H9 (cell line): ENCODE measurements at places on chromosomes 6 and 20. TPM values are rescaled to one million over a fixed set of nuclear protein-coding genes. Genes with fewer than 3 reads are reported as not detected.

PNLDC1 gene
- not detected in 2 replicates for total RNA-seq

RHAG gene
- not detected in 2 replicates for total RNA-seq

BMP5 gene
- total RNA-seq: not detected in 2 replicates

PXDC1 gene
- total RNA-seq: 3.0 and 3.1 TPM in 2 replicates

ARMH2 gene
- total RNA-seq: not detected in 2 replicates

DNA sequence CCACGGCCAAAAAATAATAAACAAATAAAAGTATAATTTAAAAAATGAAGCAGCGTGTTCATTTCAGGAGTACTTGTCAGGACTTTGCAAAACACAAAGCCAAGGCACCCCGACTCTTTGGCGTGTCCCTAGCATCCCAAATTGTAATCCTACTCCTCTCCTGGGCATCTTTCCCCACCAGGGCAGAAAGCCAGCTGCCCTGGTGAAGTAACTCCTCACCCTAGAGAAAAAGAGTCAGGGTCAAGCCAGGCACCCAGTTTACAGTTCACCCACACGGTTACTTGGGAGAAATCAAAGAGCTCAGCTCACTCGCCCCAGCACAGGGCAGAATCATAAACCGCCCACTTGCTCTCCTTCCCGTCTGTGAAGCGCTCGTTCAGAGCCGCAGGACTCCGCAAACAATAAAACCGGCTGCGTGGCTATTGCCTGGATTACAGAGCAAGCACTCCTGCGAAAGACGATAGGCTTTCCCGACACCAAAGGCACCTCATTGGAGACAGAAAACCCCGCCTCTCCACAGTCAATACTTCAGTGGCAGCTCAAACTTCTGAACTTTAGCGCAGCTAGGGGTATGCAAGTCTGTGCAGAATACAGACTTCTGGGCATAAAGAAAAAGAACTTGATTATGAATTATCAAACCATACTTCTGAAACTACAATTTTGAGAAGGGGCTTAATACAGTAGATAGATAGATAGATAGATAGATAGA, 73.0 kb upstream of the NHSL1 start:
- peaks cover 12% of the 10 kb centered on the region; the same call in 1 of the 2 replicates for H3K4me1 ChIP-seq
- no peak overlapping the region for H3K4me3 ChIP-seq
- H3K27ac ChIP-seq: no peak overlapping the region
- no peaks in the 10 kb centered on the region for H3K36me3 ChIP-seq

DNA sequence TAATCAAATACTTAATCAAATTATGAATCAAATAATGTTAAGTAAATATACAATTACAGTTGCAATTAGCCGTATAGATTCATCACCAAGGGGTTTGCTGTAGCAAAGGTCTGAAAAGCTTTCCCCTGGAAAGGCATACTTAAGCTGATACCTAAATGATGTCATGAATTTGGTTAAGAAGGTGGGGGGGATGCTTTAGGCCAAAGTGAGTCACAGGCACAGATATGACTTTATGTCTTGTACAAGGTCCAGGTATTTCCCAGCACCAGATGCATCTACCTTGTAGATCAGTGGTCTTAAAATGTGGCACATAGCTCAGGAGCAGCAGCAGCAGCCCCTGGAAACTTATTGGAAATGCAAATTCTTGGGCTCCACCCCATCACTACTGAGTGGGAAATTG, 557.3 kb upstream of the CDH4 start:
- H3K4me1 ChIP-seq: peaks cover 9% of the 10 kb centered on the region
- no peaks in the 10 kb centered on the region for H3K27me3 ChIP-seq
- no peak overlapping the region for H3K4me3 ChIP-seq
- DNase-seq: no peak
- no peak overlapping the region for H3K27ac ChIP-seq

DNA sequence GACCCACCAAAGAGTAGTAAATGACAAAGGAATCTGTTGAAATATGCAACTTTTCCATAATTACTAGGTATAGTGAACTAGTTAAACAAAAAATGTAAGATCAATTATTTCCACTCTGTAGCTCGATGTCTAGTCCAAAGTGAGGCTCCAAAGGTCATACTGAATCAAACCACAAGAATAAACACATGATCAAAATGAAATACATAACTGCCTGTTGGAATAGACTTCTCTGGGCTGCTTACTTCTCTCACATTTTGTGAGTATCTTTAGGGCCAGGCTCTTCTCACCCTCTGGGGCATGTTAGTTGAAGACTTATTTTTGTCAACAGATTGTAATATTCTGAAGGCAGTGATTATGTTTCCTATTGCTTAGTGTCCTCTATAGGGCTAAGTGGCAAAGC, 103.7 kb upstream of the TMEM170B start:
- no peak overlapping the region for H3K27ac ChIP-seq
- no peaks in the 10 kb centered on the region for H3K27me3 ChIP-seq
- peaks cover 3% of the 10 kb centered on the region; the same call in 1 of the 2 replicates for H3K4me1 ChIP-seq
- DNase-seq: no peak

GRCh38 chr6:53424300-53424699, 75.5 kb upstream of the ELOVL5 start:
- H3K36me3 ChIP-seq: no peaks in the 10 kb centered on the region
- H3K4me1 ChIP-seq: no peaks in the 10 kb centered on the region
- no peak overlapping the region for H3K4me3 ChIP-seq
- no peak overlapping the region for H3K27ac ChIP-seq
- no peak for DNase-seq

DNA sequence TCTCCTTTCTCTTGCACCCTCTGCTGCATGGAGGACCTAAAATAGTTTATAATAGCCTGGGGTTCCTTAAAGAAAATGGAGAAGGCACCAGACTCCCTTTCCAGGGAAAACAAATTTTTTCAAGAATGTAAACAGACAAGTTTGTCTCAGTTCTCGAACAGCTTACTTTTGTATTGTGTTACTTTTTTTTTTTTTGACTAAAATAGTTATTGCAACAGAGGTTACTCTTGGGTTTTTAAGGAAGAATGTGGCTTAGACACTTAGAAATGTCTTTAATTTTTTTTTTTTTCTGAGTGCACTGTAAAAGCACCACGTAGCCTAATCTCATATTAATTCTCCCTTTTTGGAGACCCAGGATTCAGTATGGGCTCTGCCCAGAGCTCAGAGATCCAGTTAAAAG, 148.7 kb upstream of the CARMIL1 start:
- no peak overlapping the region for H3K27ac ChIP-seq
- H3K4me1 ChIP-seq: no peaks in the 10 kb centered on the region
- DNase-seq: no peak
- H3K27me3 ChIP-seq: no peaks in the 10 kb centered on the region
- no peak overlapping the region for H3K4me3 ChIP-seq

DNA sequence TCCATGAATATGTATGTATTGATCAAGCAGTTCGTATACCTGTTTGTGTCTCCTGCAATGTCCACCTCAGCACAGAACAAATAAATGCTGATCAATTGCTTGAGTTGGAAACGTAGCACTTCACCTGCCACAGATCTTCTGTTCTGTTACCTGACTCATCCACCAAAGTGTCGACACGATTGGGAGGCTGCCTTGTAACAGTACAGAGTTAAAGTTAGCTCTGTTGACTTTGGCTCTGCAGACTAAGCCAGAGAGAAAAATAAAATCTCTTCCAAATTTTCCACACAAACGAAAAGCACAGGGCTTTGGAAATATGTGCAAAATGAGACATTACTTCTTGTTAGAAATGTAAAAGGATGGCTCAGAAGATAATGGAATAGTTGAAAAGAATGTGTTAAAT, 245.4 kb downstream of the NRN1 start:
- H3K27me3 ChIP-seq: no peaks in the 10 kb centered on the region
- H3K36me3 ChIP-seq: peaks cover 1% of the 10 kb centered on the region; the same call in 1 of the 3 replicates
- H3K4me3 ChIP-seq: no peak overlapping the region
- H3K27ac ChIP-seq: no peak overlapping the region
- no peak for DNase-seq
- H3K4me1 ChIP-seq: no peaks in the 10 kb centered on the region

GRCh38 chr20:54138427-54138826, 35.4 kb downstream of the CYP24A1 start:
- H3K27ac ChIP-seq: no peak overlapping the region
- no peaks in the 10 kb centered on the region for H3K4me1 ChIP-seq
- DNase-seq: no peak
- no peak overlapping the region for H3K4me3 ChIP-seq

DNA sequence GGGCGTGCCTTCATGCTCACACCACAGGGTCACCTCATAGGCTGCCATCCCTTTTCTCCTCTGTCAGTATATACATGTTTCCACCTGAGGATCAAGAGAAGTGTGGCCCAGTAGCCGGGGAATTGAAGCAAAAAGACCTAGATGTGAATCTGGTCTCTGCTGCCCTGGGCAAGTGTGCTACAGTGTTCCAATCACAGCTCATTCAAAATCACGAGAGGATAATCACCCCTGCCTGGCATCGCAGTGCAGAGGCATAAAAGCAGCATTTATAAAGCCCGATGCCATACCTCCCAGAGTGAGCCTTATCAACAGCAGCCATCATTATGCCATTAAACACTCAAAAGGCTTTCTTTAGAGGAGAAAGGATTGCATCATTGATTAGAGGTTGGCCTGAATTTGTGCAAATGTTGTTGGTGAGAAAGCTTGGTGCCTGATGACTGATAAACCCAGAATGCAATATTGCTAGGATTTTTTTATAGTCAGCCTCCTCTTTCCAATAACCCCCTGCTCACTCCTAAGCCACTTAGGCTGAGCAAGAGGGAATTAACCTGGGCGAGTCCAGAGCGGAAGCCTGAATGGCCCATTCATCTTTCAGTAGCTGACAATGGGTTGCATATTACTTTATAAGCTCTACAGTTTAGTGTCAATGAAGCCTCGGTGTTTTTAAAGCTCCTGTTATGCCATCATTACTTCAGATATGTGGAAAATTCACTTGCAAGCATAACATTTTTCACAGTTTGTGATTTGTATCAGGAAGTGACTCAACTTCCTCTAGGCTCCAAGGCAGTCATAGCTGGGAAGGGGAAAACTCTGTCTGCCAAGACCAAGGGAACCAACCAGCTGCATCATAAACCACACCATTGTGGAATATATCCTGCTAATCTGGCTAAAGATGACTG, 92.5 kb upstream of the NXT1 start:
- H3K4me1 ChIP-seq: no peaks in the 10 kb centered on the region; the same call in 1 of the 2 replicates
- no peak overlapping the region for H3K27ac ChIP-seq
- no peaks in the 10 kb centered on the region for H3K36me3 ChIP-seq
- DNase-seq: no peak
- H3K4me3 ChIP-seq: no peak overlapping the region

DNA sequence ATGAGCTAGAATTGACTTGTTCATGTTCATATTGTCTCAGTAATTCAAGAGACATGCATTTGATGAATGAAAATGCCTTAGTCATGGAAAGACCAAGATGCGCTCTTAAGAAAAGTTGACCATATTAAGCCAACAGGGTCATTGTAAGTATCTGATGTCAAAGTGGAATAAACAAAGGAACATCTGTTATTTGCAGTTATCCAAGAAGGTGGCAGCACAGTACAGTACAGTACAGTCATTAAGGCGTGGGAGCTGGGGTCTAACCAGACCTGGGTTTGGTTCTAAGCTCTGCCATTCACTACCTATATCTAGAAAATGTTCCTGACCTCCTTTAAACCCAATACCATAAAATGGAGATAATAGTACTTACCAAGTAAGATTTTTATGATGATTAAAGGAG, 178.1 kb downstream of the BACH2 start:
- DNase-seq: no peak
- no peaks in the 10 kb centered on the region for H3K27me3 ChIP-seq
- H3K4me1 ChIP-seq: no peaks in the 10 kb centered on the region

DNA sequence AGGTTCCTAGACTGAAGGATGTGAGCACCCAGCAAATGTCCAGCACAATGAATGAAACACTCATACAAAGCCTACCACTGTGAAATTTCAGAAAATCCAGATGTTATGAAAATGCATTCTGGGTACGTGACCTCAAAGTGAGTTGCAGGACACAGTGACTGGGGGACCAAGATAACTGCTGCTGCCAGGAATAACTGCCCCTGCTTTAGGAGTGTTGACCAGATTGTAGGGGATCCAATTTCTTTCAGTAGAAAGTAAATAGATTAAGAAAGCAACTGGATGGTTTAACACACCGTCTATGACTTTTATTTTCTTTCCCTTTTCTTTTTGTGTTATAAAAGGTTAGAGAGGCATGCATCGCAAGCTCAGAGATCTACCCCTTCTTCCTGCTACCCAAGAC, 29.5 kb downstream of the MYLK4 start:
- peaks cover 6% of the 10 kb centered on the region for H3K36me3 ChIP-seq
- no peak overlapping the region for H3K4me3 ChIP-seq
- no peak overlapping the region for H3K27ac ChIP-seq
- DNase-seq: no peak
- no peaks in the 10 kb centered on the region for H3K4me1 ChIP-seq
- H3K27me3 ChIP-seq: no peaks in the 10 kb centered on the region

DNA sequence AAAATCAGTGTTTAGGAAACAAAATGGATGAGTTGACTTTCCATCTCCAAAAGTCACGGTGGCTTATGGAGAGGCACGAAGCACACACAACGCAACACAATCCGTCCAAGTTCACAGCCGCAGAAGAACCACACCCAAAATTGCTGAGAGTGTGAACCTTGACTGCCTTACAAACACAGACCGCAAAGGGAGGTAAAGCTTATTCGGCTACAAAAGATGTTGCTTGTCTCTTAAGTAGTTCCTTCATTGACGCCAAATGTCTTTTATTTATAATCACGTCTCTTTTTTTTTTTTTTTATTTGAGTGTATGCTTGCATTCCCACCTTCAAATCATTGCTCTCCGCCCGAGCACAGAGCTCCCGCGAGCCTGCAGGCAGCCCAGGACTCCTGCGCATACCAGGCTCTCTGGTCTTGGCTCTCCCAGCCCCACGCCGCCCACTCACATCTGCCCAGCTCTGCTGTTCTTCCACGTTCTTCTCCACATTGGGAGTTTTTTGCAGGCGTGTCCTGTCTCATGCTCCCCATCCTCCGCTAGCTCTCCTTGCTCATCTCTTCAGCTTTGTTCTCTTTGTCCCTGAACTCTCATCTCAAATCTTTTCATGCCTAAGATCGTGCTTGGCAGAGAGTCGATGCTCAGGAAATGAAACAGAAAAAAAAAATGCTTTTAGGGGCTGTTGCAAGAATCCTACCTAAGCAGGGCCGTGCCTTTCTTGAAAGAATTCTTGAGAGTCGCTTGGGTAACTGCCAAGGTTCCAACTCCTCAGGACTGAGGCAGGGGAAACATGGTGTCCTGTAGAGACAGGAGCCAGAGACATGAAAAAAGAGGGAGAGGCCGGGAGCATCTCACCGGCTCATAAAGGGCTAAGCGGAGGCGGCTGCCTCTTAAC, 25.8 kb downstream of the LY86 start:
- no peak for DNase-seq
- no peaks in the 10 kb centered on the region for H3K4me1 ChIP-seq
- no peaks in the 10 kb centered on the region for H3K27me3 ChIP-seq
- H3K36me3 ChIP-seq: no peaks in the 10 kb centered on the region
- no peak overlapping the region for H3K4me3 ChIP-seq

- DNase-seq: no peak
- no peaks in the 10 kb centered on the region for H3K27me3 ChIP-seq
- no peak overlapping the region for H3K27ac ChIP-seq
- H3K36me3 ChIP-seq: no peaks in the 10 kb centered on the region
Observed at GRCh38 chr6:159008656-159009288, 8.8 kb upstream of the RSPH3 start.

DNA sequence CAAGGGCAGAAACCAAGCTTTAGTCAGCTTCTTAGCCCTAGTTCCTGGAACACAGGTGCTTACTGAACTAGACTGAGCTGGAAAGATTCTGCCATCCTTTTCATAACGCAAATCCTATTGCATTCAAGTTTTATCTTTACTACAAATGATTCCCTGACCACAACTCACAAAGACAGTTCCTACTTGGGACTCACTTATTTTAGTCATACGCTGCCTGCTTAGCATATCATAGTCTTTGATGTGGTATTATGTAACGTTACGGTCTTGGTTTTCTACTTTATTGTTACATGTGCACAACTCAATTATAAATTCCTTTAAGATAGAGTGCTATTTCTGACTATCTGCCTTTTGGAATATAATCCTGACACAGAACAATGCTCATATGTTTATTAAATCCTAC, 59.1 kb downstream of the BLOC1S5 start:
- no peaks in the 10 kb centered on the region for H3K36me3 ChIP-seq
- H3K4me1 ChIP-seq: no peaks in the 10 kb centered on the region
- H3K4me3 ChIP-seq: no peak overlapping the region
- H3K27me3 ChIP-seq: no peaks in the 10 kb centered on the region
- H3K27ac ChIP-seq: no peak overlapping the region
